Right atrium auricular region (tissue), 2 donors: ENCODE measurements at places on chromosomes 4 and X. TPM values are rescaled to one million over a fixed set of nuclear protein-coding genes. Genes with fewer than 3 reads are reported as not detected.
A peak's percentile ranks its signal among the peaks of the same experiment; 100 is the strongest.

The ARHGEF6 gene
- 45.8 TPM for total RNA-seq

GRCh38 chrX:17025621-17026302 is 79.3 kb downstream of the REPS2 start:
- no peak for DNase-seq
- H3K4me1 ChIP-seq, result no peaks in the 10 kb centered on the region
- H3K27me3 ChIP-seq, result no peaks in the 10 kb centered on the region

DNA sequence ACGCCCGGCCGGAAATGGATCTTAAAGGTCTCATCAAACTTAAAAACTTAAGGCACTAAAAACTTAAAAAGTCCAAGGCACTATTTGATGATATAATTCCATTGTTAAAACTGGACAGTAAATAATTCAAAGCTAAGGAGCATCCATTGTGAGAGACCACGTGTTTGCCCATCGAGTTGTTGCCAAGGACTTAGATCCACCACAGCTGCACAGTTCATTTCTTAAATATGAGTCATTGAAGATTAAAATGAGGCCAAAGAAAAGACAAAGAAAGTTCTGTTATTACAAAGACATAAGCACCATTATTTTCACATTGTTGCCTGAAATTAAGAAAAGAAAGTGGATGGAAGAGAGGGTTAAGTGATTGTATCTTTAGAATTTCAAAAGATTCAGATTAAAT is 411.5 kb upstream of the FTHL17 start:
- H3K4me3 ChIP-seq, result no peak overlapping the region
- no peak for DNase-seq
- no peaks in the 10 kb centered on the region for H3K4me1 ChIP-seq
- no peaks in the 10 kb centered on the region for H3K27me3 ChIP-seq
- no peaks in the 10 kb centered on the region for H3K36me3 ChIP-seq
- no peak overlapping the region for H3K27ac ChIP-seq

- no peak overlapping the region for H3K4me3 ChIP-seq
- no peak for DNase-seq
- no peaks in the 10 kb centered on the region for H3K36me3 ChIP-seq
- H3K27me3 ChIP-seq, result peaks cover 4% of the 10 kb centered on the region
- H3K27ac ChIP-seq, result no peak overlapping the region
- H3K4me1 ChIP-seq, result no peaks in the 10 kb centered on the region
Observed at GRCh38 chrX:48834383-48834709, 1.1 kb downstream of the PCSK1N start.

- no peak overlapping the region for H3K4me3 ChIP-seq
- H3K27ac ChIP-seq, result no peak overlapping the region
- H3K4me1 ChIP-seq, result no peaks in the 10 kb centered on the region
- H3K27me3 ChIP-seq, result no peaks in the 10 kb centered on the region
- DNase-seq, result no peak
Observed at GRCh38 chr4:100986360-100986868, 360.9 kb downstream of the PPP3CA start.

The CCKAR gene
- total RNA-seq, result not detected

DNA sequence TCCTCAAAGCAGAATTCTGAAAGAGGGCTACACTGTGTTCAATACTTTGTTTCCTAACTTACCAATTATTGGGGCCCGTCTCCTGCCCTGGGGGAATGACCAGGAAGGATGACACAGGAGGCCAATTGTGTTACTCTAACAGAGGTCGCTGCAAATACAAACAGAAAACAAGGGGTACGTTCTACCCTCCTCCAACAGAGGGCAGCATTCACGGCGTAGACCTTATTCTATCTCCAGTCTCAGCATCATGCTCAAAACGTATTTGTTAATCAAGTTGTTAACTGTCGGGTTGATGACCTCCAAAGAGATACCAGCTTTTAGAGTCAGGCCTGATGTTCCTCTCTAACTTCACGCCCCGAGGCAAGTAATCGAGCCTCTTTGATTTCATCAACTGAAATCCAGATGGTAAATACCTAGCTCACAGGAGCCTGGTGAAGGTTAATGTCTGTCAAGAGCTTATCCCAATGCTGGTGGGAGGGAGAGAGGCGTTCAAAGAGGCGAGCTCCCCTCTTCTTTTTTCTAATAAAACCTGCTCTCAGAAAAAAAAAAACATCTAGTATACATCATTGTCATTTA is 181.0 kb upstream of the KCNIP4 start:
- H3K4me3 ChIP-seq, result no peak overlapping the region
- H3K27me3 ChIP-seq, result no peaks in the 10 kb centered on the region
- H3K36me3 ChIP-seq, result no peaks in the 10 kb centered on the region
- no peak overlapping the region for H3K27ac ChIP-seq

GRCh38 chr4:118268780-118269179 is 84.0 kb downstream of the PRSS12 start:
- no peak overlapping the region for H3K27ac ChIP-seq
- no peak for DNase-seq
- H3K4me1 ChIP-seq, result peaks cover 3% of the 10 kb centered on the region
- H3K4me3 ChIP-seq, result no peak overlapping the region
- no peaks in the 10 kb centered on the region for H3K36me3 ChIP-seq

DNA sequence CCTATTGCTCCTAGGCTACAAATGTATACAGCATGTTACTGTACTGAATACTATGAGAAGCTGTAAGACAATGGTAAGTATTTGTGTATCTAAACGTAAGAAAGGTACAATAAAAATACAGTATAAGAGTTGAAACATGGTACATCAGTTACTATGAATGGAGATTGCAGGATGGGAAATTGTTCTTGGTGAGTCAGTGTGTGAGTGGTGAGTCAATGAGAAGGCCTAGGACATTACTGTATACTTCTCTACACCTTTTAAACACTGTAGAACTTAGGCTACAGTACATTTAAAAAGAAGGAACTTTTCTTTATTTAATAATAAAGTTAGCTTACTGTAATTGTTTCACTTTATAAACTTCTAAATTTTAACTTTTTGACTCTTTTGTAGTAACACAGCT is 2603.2 kb downstream of the PCDH7 start:
- no peak for DNase-seq
- no peaks in the 10 kb centered on the region for H3K4me1 ChIP-seq
- H3K27me3 ChIP-seq, result no peaks in the 10 kb centered on the region
- no peak overlapping the region for H3K4me3 ChIP-seq
- no peaks in the 10 kb centered on the region for H3K36me3 ChIP-seq

DNA sequence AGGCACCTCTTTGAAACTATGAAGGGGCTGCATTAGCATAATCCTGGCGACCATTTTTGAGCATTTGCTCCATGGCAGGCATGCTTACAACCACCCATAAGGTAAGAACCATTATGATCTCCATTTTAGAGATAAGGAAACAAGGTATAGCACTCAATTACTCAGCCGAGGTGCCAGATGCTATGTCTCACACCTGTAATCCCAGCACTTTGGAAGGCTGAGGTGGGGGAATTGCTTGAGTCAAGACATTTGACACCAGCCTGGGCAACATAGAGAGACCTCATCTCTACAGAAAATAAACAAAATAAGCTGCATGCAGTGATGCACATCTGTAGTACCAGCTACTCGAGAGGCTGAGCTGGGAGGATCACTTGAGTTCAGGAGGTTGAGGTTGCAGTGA is 43.6 kb downstream of the TIGD4 start:
- H3K4me3 ChIP-seq, result no peak overlapping the region
- H3K27me3 ChIP-seq, result no peaks in the 10 kb centered on the region
- DNase-seq, result no peak
- no peak overlapping the region for H3K27ac ChIP-seq

DNA sequence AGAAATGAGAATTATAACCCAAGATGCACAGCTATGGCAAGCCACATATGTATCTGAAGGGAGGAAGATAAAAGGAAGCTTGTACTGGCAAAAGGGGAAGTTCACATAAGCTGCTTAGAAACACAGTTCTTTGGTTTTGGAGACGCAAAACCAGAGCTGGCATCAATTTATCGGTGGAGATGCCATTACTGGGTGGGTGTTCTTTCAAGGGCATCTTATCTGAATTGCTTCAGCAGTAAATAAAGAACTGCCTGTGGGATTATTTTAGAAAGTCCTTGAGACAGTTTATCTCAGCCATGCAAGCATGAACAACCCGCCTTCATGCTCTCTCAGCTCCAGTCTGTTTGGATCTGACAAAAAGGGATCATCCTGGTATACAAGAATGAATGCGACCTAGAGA is 60.8 kb downstream of the DDX60 start:
- H3K4me3 ChIP-seq, result no peak overlapping the region
- DNase-seq, result no peak
- peaks cover 19% of the 10 kb centered on the region for H3K4me1 ChIP-seq
- H3K36me3 ChIP-seq, result peaks cover 10% of the 10 kb centered on the region
- H3K27ac ChIP-seq, result peak overlapping the region; percentile 80
- no peaks in the 10 kb centered on the region for H3K27me3 ChIP-seq

GRCh38 chrX:47704736-47705135 is 45.8 kb upstream of the UXT start:
- no peaks in the 10 kb centered on the region for H3K27me3 ChIP-seq
- DNase-seq, result no peak
- H3K4me1 ChIP-seq, result no peaks in the 10 kb centered on the region
- no peaks in the 10 kb centered on the region for H3K36me3 ChIP-seq

The MXRA5 gene
- 1.2 TPM for total RNA-seq

The SLC2A9 gene
- total RNA-seq, result 3.5 TPM

- H3K4me1 ChIP-seq, result peaks cover 34% of the 10 kb centered on the region
- no peak for DNase-seq
- H3K27ac ChIP-seq, result no peak overlapping the region
- no peaks in the 10 kb centered on the region for H3K36me3 ChIP-seq
Observed at GRCh38 chr4:127501103-127501502, 131.7 kb upstream of the INTU start.

The PDGFRA gene
- 25.3 TPM for total RNA-seq

- no peaks in the 10 kb centered on the region for H3K27me3 ChIP-seq
- H3K4me3 ChIP-seq, result no peak overlapping the region
- H3K4me1 ChIP-seq, result no peaks in the 10 kb centered on the region
Observed at GRCh38 chrX:42485601-42486000, 292.4 kb downstream of the PPP1R2C start.

The TLR6 gene
- 2.3 TPM for total RNA-seq

GRCh38 chrX:125205918-125206665 is 113.6 kb upstream of the TEX13C start:
- H3K27ac ChIP-seq, result peak overlapping the region; percentile 31
- H3K4me3 ChIP-seq, result peak overlapping the region; percentile 9
- H3K36me3 ChIP-seq, result no peaks in the 10 kb centered on the region
- no peaks in the 10 kb centered on the region for H3K4me1 ChIP-seq

The CT55 gene
- total RNA-seq, result not detected

DNA sequence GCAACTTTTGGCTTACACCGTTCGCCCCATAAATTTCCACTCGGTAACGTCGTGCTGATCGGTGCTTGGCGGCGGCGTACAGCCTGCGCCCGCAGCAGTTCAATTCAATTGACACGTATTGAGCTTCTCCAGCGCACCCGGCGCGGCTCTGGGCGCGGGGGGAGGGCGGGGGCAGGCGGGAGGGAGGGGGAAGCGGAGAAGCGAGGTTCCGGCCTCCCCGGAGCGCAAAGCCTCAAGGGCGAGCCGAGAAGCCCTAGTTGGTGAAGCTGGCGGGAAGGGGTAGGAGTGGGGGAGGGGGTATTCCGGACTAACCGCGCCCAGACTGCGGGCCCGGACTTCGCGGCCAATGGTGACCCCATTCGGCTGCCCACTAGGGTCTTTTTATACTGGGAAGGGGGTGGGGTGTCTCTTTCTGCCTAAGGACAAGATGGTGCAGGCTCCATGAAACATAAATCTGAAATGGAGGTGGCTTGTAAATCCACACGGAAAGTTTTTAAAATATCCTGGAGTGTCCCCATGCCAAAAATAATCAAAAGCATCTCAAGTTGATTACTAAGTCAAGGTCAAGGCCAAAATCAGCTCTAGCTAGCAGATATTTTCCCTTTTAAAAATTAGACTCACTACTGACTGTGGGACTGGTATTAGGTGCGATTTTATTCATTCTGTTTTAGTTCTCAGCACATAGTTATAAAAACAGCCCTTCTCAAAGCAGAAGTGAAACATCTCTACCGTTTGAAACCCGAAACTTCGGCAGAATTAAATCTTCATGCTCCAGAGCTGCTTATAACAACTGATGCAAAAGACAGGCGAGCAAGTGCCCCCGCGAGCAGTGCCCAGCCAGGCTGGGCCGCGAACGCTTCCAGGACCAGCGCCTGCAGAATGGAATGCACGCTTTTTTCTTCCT is 1.5 kb upstream of the BCOR start:
- peaks cover 21% of the 10 kb centered on the region for H3K27me3 ChIP-seq
- H3K36me3 ChIP-seq, result no peaks in the 10 kb centered on the region
- peak overlapping the region; percentile 66 for H3K4me3 ChIP-seq
- no peak for DNase-seq

DNA sequence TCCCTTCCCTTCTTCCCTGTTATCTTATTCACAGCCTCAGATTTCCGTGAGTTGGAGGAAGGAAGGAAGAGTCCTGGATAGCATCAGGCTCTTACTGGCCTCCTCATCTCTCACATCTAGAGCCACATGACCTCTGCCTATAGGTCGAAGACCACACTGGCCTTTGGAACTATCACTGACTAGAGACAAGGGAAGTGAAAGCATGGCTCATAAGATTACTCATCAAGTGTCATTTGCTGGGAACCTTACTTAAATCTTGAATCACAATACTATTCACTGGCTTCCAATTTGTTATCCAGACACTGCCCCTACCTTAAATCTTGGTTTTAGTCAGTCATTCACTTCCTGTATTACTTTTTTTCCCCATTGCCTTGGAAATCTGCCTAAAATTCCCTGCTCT is 61.6 kb upstream of the MTMR8 start:
- no peak overlapping the region for H3K4me3 ChIP-seq
- DNase-seq, result no peak
- no peaks in the 10 kb centered on the region for H3K27me3 ChIP-seq
- H3K27ac ChIP-seq, result no peak overlapping the region
- no peaks in the 10 kb centered on the region for H3K36me3 ChIP-seq

DNA sequence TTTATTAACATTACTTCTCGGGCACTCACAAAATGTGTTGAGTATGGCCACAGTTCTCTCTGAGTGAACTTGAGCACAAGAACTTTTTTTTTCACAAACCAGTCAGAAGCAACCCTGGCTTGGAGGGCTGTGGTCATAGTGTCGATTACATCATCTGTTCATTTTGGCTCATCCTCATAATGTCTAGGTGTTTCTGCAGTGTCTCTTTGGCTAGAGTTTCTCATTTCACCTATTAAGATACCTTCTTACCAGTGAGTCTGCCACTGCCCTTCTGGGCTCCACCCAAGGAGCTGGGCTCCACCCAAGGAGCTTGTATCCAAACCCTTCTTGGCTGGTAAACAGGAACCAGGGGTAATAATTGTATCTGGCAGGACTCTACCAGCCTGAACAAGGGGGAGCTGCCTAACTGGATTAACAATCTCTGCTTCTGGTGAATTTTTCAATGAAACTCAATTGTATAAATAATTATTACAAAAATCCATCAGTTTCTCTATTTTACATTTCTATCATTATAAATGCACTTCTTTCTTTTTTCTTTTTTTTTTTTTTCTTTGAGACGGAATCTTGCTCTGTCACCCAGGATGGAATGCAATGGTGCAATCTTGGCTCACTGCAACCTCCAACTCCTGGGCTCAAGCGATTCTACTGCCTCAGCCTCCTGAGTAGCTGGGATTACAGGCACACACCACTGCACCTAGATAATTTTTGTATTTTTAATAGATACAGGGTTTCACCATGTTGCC is 667.7 kb upstream of the SLIT2 start:
- no peaks in the 10 kb centered on the region for H3K27me3 ChIP-seq
- DNase-seq, result no peak
- H3K4me1 ChIP-seq, result no peaks in the 10 kb centered on the region
- H3K4me3 ChIP-seq, result no peak overlapping the region
- no peaks in the 10 kb centered on the region for H3K36me3 ChIP-seq
